Fibroblast of pulmonary artery (primary cell): ENCODE measurements at places on chromosomes 13 and 19.

DNA sequence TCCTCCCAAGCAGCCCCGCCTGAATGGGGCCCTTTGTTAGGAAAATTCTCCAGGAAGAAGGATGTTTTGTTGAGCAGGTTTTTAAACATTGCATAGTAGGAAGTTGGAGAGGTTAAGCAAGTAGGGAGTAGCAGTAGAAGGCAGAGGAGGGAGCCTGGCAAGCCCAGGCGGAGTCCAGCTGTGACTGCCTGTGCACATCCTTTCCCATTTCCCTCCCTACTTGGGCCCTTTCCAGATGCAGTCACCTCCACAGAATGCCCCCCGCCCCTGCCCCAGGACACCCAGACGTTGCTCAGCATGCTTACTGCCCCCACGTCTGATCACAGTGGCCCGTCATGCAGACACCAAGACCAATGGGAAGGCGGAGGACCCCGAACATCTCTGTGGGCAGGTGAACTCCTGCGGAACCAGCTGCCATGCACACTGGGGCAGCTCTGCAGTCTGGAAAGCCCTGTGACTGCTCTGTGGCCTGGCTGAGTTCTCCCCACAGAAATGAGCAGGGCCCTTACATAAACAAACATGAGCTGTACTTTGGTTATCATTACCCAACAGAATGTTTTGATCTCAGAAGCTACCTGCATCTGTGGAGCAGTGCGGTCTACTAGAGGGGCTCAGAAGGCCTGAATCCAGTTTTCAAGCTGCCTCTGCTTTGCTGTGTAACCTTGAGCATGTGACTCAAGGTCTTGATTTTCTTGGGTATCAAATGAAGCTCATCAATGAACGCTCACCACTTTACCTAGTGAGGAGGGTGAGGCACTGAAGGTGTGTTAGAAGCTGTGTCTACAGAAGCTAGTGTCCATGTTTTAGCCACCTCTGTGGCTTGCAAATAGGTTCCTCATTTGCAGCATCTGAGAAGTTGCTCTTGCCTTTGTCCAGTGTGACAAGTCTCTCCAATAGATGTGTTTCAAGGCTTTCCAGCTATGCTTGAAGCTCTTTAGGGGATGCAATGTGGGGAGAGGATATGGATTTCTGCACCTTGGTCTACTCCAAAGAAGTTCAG, 84.2 kb downstream of the TNFRSF19 start:
- peak; percentile 57 for DNase-seq

GRCh38 chr19:41193430-41194156, 574 bp downstream of the CYP2S1 start:
- DNase-seq = no peak

- no peak for DNase-seq
These were observed 154.2 kb downstream of the ZNF486 start for GRCh38 chr19:20321139-20321763.

DNA sequence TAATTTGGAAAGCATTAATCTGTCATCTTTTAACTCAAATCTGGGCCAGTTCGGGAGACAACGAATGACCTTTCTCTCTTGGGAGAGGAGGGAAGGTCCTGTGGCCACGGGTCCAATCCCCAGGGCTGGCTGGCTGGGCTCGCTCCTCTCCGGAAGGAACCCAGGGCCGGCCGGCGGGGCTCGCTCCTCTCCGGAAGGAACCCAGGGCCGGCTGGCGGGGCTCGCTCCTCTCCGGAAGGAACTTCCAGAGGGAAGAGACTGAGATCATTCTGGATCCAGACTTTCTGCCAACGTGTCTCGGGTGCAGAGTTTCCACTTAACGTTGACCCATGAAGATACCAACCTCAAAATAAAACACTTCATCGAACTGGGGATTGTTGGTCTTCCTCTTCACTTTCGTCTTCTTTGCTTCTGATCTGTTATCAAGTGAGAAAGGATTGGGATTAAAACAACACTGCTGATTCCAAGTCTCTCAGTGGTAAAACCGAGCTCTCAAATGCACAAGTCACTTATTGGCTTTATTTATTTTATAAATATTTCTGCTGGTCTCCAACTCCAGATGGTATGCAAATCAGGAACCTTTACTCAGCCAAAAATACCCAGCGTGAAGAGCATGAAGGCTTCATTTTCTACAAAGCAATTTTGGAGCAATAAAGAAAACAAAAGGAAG, 53.3 kb upstream of the C13orf46 start:
- DNase-seq = no peak

GRCh38 chr13:26019881-26020870, 31.6 kb downstream of the SHISA2 start:
- peak; percentile 70 for DNase-seq

DNA sequence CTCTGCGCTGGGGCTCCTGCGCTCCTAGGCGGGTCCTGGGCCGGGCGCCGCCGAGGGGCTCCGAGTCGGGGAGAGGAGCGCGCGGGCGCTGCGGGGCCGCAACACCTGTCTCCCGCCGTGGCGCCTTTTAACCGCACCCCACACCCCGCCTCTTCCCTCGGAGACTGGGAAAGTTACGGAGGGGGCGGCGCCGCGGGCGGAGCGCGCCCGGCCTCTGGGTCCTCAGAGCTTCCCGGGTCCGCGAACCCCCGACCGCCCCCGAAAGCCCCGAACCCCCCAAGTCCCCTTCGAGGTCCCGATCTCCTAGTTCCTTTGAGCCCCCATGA, at the start of gene GJB2:
Gene GJB2 (minus strand): TSS at position 103 of the 326 bp plus-strand sequence. CDS start 3,357 bp downstream, outside the sequence.
- DNase-seq = no peak

- no peak for DNase-seq
These were observed 37.6 kb upstream of the IGFL1 start for GRCh38 chr19:46191972-46192371.

- no peak for DNase-seq
These were observed 318.8 kb downstream of the SPRY2 start for GRCh38 chr13:80022146-80022545.

GRCh38 chr13:99385940-99386339, 78.7 kb upstream of the GPR183 start:
- DNase-seq = no peak

- no peak for DNase-seq
These were observed 4.0 kb downstream of the LENG9 start for GRCh38 chr19:54459282-54460229.

- no peak for DNase-seq
These were observed 7.5 kb downstream of the KPNA3 start for GRCh38 chr13:49784886-49785570.

DNA sequence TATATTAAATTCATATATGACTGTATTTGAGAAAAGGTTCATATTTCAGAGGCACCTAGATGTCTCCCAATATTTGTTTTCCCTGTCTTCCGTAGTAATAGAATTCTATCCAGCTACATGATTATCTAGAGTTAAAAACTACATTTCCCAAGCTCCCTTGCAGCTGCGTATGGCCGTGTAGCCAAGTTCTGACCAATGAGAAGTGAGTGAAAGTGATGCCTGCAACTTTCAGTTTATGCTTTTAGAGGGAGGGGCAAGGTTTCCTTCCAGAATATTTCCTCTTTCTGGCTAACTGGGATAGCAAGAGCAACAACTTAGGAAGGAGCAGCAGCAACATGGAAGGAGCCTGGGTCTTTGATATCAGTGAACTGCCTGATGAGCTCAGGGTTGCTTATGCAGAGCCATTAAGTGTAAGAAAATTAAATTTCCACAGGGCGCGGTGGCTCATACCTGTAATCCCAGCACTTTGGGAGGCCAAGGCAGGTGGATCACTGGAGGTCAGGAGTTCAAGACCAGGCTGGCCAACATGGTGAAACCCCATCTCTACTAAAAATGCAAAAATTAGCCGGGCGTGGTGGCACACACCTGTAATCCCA, 23.2 kb upstream of the CYP2A13 start:
- DNase-seq = peak; percentile 46

- peak; percentile 35 for DNase-seq
These were observed 171.4 kb downstream of the OXGR1 start for GRCh38 chr13:96822895-96823294.

- DNase-seq = peak; percentile 39
These were observed 92.9 kb upstream of the SGCG start for GRCh38 chr13:23087880-23088279.

DNA sequence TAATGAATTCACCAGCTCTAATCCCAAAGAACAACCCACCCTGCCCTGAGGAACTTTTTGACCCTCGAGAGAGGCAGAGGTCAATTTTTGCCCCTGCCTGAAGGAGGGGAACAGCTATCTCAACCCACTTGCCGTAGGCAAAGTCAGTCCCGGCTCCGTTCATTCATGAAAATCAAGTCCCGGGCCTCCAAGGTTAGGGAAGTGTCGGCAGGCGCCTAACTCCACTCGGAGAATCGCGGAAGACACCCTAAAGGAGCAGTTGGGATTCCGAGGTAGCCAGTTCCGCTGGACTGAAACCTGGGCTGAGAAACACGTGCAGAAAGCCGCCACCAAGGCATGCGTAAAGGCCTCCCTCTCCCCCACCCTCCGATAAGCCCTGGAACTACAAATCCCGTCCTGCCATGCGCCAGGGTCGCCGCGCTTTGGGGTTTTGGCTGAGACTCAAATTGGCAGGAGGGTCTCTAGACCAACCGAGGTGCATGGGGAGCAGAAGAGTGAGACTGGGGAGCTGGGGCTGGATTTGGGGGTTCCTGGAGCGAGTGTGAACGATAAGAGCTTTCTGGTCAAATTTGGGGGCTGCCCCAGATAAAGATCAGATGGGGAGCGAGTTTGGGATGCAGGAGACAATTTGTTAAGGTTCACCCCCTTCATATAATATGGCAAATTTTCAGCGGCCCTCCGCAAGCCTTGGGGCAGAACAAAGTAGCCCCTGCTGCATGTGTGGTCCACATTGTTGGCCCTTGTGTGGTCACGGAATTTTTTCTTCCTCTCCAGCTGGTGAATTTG, at the start of gene TNPO2:
Gene TNPO2 (minus strand): TSS at position 292 of the 786 bp plus-strand sequence. CDS start 2,955 bp downstream, outside the sequence.
- DNase-seq = peak; percentile 67

GRCh38 chr19:39941151-39941550, 6.7 kb upstream of the FCGBP start:
- no peak for DNase-seq

GRCh38 chr19:16726916-16727315, 7.3 kb downstream of the NWD1 start:
- no peak for DNase-seq

- no peak for DNase-seq
These were observed 125.4 kb upstream of the USP29 start for GRCh38 chr19:56994251-56995017.

DNA sequence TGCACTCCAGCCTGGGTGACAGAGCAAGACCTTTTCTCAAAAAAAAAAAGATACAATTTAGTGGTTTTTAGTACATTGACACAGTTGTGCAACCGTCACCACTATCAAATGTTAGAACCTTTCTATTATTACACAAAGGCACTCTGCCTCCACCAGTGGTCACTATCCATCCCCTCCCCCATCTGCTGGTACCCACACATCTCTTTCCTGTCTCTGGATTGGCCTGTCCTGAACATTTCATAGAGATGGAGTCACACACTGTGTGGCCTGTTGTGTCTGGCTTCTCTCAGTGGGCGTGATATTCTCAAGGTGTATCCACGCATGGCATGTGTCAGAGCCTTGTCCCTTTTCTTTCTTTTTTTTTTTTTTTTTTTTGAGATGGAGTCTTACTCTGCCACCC, 11.2 kb downstream of the KDM4B start:
- DNase-seq = no peak

DNA sequence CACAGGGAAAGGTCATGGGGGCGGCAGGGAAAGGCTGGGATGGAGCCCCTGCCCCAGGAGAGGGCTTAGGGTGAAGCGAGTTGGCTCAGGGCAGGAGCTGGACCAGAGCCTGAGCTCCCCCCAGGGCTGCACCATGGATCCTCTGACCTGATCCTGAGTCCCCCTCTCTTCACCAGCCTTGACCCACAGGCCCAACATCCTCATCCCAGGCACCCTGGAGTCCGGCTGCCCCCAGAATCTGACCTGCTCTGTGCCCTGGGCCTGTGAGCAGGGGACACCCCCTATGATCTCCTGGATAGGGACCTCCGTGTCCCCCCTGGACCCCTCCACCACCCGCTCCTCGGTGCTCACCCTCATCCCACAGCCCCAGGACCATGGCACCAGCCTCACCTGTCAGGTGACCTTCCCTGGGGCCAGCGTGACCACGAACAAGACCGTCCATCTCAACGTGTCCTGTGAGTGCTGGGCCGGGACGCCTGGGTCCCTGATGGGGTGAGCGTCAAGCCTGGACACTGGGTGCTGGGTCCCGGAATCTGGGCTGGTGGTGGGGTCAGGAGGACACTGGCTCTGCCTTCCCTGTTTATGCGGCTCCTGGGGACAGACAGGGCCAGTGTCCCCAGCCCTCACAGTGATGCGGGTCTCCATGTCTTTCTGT, 842 bp downstream of the SIGLEC9 start:
- no peak for DNase-seq

DNA sequence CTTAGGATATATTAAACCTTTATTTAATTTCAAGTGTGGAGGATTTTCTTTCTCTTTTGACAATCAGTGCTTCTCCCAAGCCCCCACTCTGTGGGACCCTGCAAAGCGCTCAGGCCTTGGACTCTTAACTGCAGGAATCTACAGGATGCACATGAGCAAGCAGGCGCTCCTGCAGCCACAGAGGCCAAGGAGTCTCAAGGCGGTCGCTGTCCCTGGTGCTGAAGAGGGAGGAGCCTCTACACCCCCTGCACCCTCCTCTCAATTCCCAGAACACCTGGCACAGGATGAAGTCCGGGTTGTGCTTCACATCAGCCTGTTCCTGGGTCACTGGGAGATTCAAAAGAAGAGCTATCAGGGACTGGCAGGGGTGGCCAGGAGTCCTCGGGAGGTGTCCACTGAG, 13.5 kb downstream of the OR10H4 start:
- DNase-seq = no peak

GRCh38 chr13:42275098-42275471, 3.1 kb downstream of the AKAP11 start:
- DNase-seq = no peak

GRCh38 chr19:50817941-50818858, 5.4 kb downstream of the KLK1 start:
- DNase-seq = peak; percentile 10

DNA sequence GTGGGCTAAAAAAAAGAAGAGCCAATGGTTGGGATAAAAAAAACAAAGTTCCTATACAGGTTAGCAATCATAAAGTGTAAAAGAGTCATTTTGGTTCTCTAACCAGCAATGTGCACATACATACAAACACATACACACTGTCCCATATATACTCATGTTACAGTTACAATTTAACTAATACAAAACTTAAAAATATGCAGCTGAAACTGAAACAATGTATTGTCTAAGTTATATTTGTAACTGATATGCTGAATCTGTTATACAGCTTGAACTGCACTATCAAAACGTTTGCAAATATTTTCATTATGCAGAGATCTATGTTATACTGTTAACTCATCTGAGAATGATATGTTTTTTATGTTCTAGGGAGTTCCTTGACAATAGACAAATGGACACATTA, 173.7 kb downstream of the KLF12 start:
- no peak for DNase-seq

DNA sequence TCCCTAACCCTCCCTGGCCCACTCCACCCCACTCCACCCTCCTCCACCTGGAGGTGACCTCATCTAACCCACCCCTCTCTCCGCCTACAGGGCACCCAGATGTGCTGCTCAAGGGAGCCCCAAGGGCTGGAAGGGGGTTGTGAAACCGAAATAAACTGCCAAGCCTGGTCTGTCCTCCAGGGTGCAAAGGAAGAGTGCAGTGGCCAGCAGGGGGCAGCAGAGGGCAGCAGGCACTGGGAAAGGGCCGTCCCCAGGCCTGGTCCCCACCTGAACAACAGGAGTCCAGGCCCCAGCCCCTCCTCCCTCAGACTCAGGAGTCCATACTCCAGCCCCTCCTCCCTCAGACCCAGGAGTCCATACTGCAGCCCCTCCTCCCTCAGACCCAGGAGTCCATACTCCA, 8.4 kb upstream of the BCAM start:
- DNase-seq = peak; percentile 80
